ENCODE measurements at places on chromosomes 13 and 19. TPM values are rescaled to one million over a fixed set of nuclear protein-coding genes. Genes with fewer than 3 reads are reported as not detected.

GRCh38 chr13:45102136-45102507, 18.2 kb upstream of the GTF2F2 start:
- DNase-seq = no peak

LCP1 gene
- total RNA-seq = 61.3 TPM

GRCh38 chr13:36131222-36131930, at the start of gene DCLK1:
DCLK1 (minus strand) TSS chr13:36131382.
- DNase-seq = no peak

- DNase-seq = no peak
Measured at GRCh38 chr19:19399733-19400433, 5.6 kb upstream of the GATAD2A start.

DNA sequence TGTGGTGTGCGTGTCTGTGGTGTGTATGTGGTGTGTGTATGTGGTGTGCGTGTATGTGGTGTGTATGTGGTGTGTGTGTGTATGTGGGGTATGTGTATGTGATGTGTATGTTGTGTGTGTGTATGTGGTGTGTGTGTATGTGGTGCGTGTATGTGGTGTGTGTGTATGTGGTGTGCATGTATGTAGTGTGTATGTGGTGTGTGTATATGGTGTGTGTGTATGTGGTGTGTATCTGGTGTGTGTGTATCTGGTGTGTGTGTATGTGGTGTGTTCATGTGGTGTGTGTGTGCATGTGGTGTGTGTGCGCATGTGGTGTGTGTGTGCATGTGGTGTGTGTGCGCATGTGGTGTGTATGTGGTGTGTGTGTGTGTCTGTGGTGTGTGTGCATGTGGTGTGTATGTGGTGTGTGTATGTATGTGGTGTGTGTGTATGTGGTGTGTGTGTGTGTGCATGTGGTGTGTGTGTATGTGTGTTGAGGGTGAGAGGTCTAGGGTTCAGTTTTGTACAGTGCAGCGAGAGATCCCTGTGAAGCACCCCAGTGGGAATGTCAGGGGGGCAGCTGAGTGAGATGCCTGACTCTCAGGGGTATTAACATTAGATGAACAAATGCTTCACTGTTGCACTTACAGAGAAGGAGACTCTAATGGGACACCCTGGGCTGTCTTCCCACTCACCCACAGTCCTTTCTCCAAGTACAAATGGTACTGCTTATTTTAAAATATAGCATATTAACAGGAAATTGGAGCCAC, 61.3 kb upstream of the MEDAG start:
- no peak for DNase-seq

DNA sequence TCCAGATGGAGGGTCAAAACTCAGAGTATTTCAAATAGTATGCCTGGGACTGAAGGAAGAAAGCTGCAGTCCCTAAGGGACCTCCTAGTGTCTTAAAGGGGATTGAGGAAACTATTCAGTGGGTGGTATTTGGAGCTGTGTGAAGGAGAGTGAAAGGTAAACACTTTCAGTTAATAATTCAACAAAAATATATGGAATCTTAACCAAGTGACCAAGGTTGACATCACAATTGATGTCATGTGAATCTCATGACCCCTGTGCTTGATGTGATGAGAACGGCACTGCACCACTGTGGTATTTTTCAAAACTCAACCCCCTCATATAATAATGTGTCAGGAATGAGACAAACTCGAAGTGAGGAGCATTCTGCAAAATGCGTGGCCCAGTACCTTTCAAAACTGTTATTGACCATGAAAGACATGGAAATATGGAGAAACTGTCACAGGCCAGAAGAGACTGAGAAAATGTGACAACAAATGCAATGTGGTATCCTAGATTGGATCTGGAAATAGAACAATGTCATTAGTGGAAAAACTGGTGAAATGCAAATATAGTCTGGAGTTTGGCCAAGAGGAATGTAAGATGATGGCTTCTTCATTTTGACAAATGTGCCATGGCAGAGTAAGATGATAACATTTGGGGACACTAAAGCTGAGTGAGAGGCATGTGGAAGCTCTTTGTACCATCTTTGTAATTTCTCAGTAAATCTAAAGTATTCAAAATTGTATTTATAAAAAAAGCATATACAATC, 553.9 kb downstream of the RFC3 start:
- no peak for DNase-seq

DNA sequence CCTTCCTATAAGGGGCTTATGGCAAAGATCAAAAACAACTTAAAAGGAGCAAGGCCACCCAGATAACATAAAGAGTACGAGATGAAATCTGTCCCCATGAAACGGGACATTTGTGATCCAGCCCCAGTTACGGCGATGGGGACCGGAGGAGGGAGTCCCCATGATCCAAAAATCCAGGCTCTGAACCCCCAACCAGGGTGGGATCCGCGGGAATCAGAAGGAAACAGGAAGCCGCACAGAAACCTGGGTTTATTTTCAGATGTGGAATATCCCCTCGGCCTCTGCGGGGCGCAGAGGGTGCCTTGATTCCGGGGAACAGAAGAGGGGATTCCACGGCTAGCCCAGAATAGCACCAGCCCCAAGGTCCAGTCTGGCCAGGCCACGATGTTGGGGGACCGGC, 5.0 kb downstream of the PTPRS start:
- DNase-seq = no peak

DNA sequence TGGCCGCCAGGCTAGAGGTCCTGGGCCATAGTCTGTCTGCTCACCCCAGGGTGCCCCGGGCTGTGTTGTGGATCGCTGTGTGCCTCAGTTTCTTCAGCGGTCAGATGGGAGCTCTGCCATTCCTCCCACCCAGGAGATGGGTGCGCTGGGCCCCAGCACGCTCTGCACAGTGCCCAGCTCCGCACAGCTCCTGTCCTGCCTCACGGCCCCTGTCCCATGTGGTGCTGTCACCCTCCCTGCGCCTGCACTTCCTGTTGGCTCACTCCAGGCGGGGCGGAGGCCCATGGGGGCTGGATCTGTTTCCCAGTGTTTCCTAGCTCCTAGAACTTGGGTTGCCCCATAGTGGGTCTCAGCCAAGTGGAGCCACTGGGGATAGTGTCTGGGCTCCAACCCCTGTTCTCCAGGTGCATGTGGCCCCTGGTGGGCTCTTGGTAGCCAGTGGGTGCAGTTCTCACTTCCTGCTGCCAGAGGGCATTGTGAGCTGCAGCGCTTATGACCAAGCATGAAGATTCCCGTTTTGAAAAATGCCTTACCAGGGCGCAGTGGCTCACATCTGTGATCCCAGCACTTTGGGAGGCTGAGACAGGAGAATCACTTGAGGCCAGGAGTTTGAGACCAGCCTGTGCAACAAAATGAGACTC, 69.8 kb downstream of the KDM4B start:
- DNase-seq = no peak

- DNase-seq = no peak
Measured at GRCh38 chr19:3740431-3740830, 21.1 kb downstream of the APBA3 start.

OVOL3 gene
- total RNA-seq = not detected

DNA sequence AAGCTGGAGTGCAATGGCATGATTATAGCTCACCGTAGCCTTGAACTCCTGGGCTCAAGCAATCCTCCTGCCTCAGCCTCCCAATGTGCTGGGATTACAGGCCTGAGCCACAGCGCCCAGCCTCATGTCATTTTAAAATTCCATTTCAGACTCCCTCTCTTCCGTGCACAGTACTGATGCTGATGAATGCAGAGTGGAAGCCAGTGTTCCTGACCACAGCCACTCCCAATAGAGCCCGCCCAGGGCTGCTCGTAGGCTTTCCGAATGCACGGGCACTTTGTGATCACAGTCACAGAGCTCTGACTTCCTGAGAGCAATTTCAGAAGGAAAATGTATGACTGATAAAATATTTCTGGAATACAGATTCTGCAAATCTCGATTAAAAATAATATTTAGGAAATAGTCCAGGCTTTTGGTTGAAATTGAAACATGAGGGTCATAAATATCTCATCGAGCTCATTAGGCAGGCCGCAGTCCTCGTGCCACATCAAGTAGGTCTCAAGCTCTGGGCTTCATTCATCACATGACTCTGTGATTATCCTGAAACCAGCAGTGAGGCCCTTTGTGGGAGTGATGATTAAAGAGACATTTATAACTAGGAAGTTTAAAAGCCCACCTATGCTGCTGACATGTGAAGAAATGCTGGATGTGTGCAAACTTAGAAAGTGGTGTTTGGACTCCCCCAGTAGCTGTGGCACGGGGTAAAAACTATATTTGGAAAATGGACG, 38.9 kb upstream of the AMER2 start:
- no peak for DNase-seq

DCT gene
- 0.66 TPM for total RNA-seq

NLRP4 gene
- not detected for total RNA-seq

GRCh38 chr13:111061358-111062045, 53.6 kb upstream of the ARHGEF7 start:
- DNase-seq = no peak

DNA sequence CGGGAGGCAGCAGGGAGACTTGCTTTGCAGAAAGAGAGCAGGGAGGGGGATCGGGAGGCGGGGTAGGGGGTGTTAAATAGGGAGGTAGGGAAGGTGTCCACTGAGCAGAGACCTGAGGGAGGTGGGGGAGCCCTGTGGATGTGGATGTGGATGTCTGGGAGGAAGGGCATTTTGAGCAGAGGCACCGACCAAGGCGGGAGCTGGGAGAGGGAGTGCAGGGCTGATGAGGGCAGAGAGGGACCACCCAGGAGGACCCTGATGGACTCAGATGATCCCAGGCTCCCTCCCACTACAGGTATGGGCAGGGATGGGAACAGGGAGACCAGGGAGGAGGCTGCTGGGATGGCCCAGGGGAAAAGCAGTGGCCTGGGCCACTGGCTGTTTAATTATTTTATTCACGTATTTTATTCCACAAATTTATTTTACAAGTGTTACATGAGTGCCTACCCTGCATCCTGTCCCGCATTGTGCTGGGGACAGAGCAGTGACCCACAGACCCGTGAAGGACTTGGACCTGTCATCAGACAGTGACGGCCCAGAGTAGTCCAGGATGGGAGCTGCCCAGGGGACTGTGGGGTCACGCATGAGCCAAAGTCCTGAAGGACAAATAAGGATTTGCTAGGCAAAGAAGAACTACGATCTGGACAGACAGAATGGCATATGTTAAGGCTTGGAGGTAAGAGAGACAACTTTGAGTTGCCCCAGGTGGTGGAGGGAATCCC, 5.3 kb downstream of the GRAMD1A start:
- DNase-seq = no peak

DNA sequence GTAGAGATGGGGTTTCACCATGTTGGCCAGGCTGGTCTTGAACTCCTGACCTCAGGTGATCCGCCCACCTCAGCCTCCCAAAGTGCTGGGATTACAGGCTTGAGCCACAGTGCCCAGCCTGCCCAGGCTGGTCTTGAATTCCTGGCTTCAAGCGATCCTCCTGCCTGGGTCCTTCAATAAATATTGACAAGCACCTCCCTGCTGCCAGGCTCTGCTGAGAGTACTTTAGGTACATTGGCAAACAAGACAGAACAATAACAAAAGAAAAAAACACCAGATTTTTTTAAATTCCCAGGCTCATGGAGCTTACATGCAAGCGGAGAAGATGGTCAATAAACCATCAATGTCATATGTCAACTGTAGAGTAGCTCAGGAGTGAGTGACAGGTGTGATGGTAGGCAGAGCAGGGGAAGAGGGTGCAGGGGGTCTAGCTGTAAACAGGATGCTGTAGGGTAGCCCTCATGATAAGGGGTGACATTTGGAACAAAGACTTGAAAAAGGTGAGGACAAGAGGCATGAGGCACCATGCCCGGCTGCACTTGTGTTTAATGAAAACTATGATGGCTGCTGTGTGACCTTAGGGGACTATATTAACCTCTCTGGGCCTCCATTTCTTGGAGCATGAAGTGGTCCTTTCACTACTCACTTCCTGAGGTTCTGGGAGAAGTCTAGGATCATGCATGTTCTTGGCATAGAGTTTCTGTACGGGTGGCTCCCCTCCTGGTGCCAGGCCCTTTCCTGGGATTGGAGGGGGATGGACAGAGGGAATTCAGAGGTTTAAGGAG, 19.6 kb downstream of the SULT2B1 start:
- peak; percentile 73 for DNase-seq

DNA sequence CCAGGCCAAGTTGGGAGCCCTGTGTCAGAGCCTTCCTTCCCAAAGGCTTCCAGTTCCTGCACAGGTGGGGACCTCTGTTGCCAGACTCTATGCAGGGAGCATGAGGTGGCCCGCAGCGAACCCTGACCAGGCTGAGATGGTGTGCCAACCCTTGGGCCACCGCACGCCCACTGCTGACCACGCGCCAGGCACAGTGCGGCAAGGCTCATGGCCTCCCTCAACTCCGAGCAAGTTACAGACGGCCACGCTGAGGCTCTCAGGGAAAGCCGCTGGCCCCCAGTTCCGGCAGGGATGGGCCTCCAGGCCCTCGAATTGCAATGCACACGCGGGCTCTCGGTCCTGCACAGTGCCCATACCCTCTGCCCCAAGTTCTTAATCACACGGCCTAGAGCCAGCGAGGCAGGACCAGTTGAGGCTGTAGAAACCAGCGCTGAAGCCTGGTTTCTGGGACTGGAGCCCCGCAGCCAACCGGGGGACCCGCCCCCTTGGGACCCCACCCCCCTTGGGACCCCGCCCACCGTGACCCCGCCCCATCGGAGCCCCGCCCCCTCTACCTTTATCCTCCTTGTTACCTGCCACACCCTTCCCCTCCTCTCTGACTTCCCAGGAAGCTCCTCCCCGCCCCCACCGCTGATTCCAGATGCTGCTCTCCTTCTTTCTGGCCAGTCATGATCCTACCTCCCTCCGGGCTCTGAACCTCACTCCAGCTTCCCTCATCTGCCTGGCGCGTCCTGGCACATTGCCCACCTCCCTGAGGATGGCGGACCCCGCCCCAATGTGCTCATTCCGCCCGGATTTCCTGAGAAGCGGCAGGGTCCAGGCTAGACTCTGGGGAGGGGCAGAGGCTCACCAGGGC, 6.0 kb downstream of the PEX11G start:
- no peak for DNase-seq

FFAR3 gene
- not detected for total RNA-seq

CADM4 gene
- total RNA-seq = 2.1 TPM

ZNF677 gene
- total RNA-seq = 15.7 TPM

- no peak for DNase-seq
Measured at GRCh38 chr13:111117961-111118360, 2.9 kb downstream of the ARHGEF7 start.

GRCh38 chr19:38617764-38618589, at the start of gene MAP4K1:
MAP4K1 (minus strand) TSS chr19:38617953; CDS start chr19:38617895, 58 bp downstream.
- no peak for DNase-seq

SLAIN1 gene
- 15.1 TPM for total RNA-seq

RUBCNL gene
- 3.3 TPM for total RNA-seq

RGCC gene
- 112 TPM for total RNA-seq

Measured in breast epithelium (tissue), 4 donors.